ENCODE measurements at places on chromosomes 1 and 21.

DNA sequence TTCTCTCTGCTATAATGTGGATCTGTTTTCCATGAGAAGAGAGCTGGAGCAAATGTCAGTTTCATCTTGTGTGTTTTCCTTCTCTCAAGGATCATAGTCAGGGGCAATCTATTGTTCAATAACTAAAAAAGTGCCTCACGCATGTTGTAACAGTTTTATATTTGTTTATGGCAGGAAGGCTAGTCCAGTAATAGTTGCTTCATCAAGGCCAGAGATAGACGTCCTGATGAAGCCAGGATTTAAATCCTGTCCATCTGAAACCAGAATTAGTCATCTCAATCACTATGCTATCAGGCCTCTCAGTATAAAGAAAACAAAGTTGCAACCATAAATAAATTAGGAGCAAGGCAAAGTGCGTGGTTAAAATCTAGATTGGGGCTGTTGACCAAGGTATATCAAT is 30.2 kb upstream of the DUSP10 start:
- no peak for DNase-seq

DNA sequence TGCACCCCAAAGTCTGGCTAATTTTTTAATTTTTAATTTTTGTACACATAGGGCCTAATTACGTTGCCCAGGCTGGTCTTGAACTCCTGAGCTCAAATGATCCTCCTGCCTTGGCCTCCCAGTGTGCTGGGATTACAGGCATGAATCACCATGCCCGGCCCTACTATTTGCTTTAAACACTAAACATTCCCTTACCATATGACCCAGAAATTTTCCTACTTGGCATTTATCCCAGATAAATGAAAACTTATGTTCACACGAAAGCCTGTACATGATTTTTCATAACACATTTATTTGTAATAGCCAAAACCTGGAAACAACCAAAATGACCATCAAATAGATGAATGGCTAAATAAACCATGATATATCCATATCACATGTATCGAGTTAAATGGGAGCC is 35.8 kb downstream of the NDUFS5 start:
- DNase-seq: no peak

- DNase-seq: no peak
These were observed at the start of gene OBSCN for GRCh38 chr1:228207851-228208821. Gene OBSCN, plus strand, starts transcription at chr1:228208044. Its CDS starts 3,740 bp downstream, at chr1:228211784.

DNA sequence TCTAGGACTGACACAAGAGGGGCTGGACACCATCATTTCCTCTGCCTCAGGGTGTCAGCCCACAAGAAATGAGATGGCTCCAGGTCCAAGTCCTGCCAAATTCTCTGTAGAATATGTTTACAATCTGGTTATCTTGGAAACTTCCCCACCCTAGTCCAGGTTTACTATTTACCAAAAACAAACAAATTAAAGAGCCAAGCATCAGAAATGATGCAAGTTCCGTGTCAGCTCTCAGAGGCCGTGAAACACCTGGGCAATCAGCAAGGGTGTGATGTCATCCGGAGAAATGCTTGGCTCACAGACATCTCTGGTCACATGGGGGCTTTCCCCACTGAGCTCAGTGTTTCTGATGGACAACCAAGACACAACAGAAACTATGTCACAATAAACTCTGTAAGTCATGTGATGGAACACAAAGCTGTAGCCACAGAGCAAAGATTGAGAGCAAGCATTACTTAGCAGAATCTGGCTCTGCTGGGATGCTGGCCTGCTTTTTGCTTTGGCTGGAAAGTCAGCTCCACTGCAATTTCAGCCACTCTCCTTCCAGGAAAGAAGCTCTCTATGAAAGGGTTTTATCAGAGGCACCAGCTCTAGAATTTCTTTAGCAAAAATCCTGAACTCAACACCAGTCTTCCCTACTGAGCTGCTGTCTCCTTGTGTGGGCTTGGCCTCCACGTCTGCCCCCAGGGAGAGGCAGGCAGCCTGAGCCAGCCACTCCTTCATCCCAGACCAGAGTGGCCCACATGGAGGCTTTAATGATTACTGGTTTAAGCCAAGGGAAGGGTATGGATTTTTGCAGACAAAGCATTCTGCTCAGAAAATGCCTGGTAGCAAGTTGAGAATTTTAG is 55.9 kb downstream of the NENF start:
- peak; percentile 37 for DNase-seq

- no peak for DNase-seq
These were observed 642.3 kb upstream of the TMPRSS15 start for GRCh38 chr21:19045876-19046275.

DNA sequence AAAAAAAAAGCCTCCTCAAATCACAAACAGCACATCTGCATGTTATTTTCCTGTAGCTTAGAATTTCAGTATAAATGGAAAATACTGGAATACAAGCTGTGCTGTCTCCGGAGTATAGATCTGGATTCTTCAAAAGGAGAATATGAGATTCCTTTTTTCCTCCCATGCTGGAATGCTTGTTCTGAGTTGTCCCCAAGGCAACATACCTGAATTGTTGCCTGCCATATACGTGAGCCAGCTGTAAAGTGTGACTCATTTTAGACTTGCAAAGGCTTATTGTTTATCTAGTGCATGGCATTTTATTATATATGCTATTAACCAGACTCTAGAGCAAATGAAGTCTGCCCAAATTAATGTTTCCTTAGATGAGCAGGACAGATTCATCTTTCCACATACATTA is 95.0 kb upstream of the C1orf105 start:
- no peak for DNase-seq

DNA sequence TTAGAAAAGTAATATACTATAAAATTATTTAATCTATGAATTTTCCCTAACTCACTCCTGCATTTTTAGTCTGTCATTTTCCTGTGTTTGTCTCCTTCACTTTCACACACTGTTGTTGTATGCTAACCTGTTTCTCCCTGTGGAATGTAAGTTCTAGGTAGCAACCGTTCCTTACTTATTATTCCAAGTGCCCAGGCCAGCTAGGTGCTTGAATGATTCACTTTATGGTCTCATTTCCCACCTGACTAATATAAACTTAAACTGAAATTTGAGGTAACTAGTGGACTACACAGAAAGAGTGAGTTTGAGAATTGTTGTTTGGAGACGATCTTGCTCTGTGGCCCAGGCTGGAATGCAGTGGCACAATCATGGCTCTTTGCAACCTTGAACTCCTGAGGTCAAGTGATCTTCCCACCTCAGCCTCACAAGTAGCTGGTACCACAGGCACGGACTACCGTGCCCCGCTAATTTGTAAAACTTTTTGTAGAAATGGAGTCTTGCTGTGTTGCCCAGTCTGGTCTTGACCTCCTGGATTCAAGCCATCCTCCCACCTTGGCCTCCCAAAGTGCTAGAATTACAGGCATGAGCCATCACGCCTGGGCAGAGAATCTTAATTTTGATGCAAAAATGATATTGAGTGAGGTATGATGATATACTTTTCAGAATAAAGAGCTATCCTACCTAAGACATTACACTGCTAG is 1.9 kb downstream of the ZYG11B start:
- DNase-seq: no peak

DNA sequence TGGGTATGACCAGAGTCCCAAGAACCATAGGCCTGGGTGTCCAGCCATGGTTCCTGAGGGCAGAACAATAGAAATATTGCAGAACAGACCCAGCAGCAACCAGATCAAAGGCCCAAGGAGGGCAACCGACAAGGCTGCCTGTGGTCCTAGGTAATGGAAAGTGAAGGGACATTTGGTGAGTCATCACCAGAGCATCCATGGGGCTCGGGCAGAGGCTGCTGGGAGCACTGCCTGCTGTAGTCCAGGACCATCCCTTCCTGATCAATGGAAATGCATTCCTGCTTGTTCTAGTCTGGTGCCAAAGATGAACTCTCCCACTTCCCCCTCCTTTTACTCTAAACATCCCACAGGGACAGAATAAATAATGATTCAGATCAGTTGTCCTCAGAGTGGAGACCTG is 172.8 kb upstream of the CACNA1E start:
- DNase-seq: no peak

GRCh38 chr21:15742694-15743093 is 12.9 kb downstream of the USP25 start:
- DNase-seq: no peak

DNA sequence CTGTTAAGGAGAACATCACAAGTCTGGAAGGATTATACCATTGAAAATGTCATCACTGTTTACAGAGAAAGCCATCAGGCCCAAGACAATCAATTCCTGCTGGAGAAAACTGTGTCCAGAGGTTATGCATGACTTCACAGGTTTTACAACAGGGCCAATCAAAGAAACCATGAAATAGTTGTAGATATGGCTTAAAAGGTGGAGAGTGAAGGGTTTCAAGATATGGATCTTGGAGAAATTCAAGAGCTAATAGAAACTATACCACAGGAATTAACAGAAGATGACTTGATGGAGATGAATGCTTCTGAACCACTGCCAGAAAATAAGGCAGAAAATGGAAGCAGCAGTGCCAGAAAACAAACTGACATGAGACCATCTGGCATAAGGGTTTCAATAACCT is 30.2 kb downstream of the USP1 start:
- DNase-seq: no peak

DNA sequence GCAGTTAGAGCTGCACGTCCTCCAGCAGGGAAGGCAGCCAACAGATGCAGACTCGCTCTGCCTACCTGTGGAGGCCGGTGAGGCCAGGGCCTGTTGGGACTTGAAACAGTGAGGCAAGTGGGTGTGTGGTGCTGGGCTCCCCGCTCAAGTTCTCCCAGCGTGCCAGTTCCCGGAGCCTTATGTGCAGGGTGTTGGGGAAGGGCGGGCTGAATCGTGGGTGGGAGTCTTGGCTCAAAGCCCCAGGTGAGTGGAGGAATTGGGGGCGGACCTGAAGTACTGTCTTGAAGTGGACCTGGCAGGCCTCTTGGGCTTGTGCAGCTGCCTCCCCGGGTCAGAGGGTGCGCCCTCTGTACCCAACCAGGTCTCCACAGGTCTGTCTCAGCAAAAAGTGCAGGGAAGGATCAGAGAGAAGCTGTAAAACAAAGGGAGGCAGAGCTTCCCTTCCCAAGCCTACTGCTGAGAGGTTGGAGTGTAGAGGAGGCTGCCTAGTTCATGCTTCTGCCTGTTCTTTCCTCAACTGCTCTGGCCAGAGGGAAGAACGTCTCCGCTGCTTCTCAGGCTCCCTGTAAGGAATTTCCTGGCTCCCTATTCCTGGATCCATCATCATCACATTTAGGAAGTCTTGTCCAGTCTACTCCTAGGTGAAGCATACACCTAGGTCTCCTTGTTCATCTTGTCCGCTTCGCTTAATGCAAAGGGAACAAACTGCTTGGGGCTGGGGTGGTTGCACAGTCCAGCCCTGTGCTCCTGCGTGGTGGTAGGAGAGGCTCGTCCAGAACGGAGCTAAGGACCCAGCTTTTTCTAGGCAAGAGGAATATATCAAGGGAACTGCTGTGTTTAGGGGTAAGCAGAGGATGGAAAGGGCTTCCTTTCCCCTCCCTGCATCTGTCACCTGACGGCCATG is 14.9 kb downstream of the UTP11 start:
- DNase-seq: no peak

DNA sequence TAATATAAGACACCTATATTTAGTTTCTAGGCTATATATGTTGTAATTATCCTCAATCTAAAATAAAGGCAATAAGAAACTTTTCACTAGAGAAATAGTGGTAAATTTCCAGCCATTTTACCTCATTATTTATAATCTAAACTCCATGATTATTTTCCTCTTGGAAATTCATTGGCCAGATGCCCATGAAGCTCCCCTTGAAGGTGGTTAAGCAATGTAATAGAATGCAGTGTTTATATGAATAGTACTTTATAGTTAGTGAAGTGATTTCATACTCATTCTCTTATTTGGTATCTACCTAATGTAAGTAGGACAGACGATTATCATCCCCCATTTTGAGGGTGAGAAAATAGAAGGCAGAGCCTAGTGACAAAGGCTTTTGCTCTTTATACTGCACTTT is 26.5 kb downstream of the NFYC start:
- DNase-seq: no peak

All from head of caudate nucleus (tissue), 42 donors.